ENCODE measurements at places on chromosomes 5 and 9. TPM values are rescaled to one million over a fixed set of nuclear protein-coding genes. Genes with fewer than 3 reads are reported as not detected.

GRCh38 chr9:122287214-122287720 lies 22.6 kb downstream of the MRRF start:
- no peak for DNase-seq

DNA sequence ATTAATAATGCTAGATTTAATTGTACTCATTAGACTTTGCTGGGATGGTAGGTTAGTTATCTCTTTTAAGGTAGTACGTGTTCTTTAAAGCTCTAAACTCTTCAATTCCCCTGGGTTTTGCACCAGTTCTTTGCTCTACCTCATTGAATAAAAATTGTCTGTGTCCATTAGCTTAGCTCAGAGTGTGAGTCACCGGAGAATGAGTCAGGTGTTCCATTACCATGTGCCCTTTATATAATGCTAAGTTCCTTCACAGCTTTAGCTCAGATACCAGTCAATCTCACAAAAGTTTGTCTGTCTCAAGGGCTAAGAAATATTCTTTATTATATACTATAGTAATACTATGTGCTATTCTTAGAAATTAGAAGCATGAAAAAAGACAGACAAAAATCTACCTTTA lies 339.4 kb downstream of the PRELID2 start:
- no peak for DNase-seq

- no peak for DNase-seq
These were observed 228.2 kb downstream of the GRIA1 start for GRCh38 chr5:153718713-153719112.

DNA sequence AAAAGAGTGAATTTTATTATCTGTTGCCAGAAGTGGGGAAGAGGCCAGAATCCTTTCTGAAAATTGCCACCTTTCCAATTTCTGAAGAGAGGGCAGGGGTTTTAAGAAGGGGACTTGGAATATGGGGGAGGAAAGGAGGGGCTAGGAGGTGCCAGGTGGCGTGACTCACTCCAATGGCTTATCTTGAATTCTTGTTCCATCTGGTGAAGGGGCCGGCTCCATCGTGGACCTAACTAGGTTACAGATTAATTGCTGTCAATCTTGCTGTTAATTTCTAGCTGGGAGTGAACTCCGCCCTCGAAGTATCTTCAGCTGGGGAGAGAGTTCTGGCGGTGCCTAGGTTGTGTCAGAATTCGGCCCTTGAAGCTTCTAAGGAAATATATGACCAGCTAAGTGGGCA lies 138.7 kb downstream of the YTHDC2 start:
- DNase-seq: no peak

- no peak for DNase-seq
These were observed 10.9 kb upstream of the SLC24A2 start for GRCh38 chr9:19799784-19800183.

DNA sequence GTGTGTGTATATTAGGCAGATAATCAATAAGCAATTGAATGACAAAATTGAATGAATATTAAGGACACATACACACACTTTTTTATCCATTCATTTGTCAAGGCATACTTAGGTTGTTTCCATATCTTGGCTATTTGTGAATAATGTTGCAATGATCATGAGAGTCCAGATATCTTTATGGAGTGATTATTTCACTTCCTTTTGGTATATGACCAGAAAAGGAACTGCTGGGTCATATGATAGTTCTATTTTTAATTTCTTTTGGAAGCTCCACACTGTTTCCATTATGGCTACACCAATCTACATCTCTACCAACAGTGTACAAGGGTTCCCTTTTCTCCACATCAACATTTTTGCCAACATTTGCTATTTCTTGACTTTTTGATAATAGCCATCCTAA lies 137.7 kb upstream of the PAPPA start:
- DNase-seq: no peak

GRCh38 chr9:118647331-118647730 lies 721.9 kb downstream of the BRINP1 start:
- no peak for DNase-seq

DNA sequence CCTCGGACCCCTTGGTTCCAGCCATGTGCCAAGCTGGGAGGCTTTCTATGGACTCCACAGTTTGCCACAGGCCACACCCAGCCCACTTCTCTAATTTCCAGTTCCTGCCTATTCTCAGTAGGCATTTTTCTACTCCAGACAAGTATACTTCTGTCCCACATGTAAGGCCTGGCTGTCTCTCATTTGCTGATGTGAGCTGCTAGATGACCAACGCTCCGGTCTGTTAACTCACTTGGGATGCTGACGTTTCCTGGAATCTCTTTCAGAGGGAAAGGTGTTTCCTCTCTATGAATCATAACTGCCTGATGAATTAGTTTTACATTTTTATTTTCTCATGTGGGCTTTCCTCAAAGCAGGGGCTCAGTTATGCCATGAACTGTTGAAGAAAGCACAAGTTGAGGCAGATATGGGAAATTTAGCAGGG lies 36.3 kb downstream of the ERGIC1 start:
- no peak for DNase-seq

DNA sequence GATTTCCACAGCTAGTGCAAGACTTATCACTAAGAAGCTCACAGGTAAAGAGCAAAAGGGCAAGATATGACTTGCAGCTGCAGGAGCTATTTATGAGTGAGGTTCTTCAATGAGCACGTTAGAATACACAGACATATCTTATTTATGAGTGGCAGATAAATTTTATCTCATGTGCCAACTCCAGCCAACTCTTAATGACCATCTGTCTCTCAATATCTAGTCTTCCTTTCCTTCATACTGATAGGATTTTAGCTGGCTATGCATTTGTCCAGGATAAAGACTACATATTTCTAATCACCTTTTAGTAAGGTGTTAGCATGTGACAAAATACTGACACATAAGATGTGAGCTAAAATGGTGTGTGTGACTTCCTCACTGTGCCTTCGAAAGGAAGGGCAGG lies 304.5 kb downstream of the TRPM3 start:
- no peak for DNase-seq

DNA sequence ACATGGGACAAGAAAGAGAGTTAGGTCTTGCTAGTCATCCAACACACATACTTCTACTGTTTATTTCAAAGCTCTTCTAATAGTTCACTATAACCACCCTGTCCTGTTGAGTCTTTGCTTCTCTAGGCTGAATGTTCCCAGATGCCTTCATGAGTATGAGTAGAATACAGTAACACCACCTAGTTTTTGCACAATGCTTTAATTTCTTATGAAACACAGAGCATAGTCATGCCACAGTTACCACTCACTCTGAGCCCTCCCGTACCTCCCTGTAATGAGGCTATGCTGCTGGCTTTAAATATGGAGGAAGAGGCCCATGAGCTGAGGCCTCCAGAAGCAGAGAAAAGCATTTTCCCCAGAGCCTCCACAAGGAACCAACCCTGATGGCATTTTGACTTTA lies 75.0 kb upstream of the SLC1A3 start:
- no peak for DNase-seq

GRCh38 chr5:97100476-97100875 lies 41.9 kb downstream of the LIX1 start:
- DNase-seq: no peak

DNA sequence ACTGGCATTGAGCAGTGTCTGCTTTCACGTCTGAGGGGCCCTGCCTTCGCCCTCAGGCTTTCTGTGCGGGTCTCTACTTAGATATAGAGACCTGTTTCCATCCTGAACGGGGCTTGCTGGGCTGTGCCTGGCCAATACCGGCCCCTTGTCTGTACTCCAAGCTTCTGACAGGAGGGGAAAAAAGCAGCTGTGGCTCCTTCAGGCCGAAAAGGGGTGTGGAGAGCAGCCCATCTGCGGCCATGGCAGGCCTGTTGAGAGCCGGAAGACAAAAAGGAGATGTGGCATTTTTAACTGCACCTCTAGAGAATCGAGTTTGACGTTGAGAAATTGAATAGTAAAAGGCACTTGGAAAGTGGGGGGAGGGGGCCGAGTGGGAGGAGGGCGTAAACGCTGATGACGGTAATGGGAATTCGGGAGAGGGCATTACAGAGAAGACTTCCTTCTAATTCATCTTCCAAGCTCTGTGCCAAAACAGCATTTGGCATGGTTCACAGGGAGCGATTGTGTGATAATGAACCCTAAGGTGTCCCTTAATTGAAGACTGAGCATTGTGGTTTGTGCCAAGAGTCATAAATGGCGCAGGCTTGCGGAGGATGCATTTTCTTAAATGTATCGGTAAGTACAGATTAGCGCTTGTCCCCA lies 25.1 kb upstream of the PRDM12 start:
- no peak for DNase-seq

DNA sequence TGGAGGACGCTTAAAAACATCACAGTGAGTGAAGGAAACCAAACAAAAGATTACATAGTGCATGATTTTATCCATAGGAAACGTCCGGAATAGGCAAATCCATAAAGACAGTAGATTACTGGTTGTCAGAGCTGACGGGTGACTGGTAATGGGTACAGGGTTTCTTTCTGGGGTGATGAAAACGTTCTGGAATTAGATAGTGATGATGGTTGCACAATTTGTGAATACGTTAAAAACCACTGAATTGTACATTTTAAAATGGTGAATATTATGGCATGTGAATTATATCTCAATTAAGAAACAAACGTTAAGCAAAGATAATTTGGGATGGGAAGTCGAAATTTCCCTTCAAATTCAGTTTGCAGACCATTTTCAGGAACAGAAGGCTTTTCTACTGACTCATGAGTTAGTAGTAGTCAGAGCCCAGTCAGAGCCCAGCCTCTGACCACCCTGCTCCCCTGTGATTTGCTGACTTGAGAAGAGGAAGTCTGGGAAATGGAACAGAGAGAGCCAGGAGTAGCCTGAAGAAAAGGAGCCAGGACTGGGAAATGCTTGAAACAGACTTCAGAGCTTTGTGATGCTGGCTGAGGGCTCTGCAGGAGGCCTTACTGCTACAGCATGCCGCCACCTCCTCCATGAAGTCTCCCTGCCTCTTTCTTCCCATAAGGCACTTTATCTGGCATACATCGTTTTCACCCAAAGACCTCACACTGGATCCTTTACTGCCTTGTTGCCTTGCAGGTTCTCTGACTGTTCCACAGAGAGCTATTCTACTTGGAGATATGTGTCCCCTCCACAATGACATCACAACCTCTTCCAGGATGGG lies 46.4 kb upstream of the CTNNA1 start:
- no peak for DNase-seq

GRCh38 chr5:14081791-14082190 lies 61.4 kb upstream of the TRIO start:
- DNase-seq: no peak

DNA sequence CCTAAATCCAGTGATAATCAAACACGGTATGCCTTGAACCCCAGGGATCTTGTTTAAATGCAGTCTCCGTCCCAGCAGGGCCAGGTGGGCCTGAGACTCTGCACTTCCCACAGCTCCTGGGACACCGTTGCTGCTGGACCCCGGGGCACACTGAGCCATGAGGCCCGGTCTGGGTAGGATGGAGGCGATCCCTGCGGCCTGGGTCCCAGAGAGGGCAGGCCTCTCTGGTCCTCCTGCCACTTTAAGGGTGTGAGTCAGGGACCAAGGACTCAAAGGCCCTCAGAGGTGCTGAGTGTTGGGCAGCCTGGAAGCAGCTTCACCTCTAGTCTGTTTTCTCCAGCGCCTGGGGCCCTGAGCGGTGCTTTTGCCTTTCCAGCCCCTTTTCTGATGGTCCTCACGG lies 34.1 kb upstream of the SLC9A3 start:
- DNase-seq: no peak

DNA sequence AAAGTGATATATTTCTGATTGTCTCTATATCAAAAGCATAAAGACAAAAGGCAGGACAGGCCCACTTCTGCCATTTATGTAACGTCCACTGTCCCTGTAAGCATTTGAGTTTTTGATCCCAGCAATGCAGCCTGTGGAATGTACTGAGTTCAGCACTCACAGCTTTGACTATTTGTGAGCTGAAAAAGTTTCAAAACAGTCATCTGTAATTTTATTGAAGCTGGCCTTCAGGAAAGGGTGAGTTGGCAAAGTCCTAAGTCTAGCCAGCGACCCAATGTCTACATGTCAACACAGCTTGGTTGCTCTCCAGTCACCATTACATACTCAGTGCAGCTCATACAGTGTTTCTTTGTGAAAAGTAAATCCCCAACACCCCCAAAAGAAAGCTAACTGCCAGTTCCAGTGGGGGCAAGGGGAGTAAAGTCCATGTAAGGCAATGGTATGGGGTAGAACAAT lies 9.7 kb downstream of the LIFR start:
- DNase-seq: no peak

- DNase-seq: no peak
These were observed 66.1 kb downstream of the PPIP5K2 start for GRCh38 chr5:103186152-103186551.

DNA sequence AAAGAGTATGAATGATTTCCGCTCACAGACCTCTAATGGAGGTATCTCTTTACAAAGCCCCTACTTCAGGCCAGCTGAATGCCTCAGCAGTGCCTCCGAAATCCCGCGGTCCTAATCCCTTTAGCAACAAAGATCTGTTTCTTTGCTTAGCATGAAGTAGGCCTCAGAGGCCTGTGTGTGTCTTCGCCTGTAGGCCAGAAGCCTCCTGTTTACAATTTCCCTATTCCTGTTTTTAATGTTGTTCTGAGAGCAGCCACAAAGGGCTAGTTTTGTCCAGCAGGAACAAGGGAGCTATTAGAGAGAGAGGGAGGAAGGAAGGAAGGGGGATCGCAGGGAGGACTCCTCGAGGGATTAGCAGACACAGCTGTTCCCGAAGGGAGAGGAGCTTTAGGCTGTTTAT lies 166.4 kb upstream of the SPRY4 start:
- DNase-seq: no peak

GRCh38 chr9:130101915-130102314 lies 48.2 kb downstream of the GPR107 start:
- DNase-seq: no peak

GRCh38 chr9:134557331-134557730 lies 84.3 kb upstream of the COL5A1 start:
- DNase-seq: no peak

DNA sequence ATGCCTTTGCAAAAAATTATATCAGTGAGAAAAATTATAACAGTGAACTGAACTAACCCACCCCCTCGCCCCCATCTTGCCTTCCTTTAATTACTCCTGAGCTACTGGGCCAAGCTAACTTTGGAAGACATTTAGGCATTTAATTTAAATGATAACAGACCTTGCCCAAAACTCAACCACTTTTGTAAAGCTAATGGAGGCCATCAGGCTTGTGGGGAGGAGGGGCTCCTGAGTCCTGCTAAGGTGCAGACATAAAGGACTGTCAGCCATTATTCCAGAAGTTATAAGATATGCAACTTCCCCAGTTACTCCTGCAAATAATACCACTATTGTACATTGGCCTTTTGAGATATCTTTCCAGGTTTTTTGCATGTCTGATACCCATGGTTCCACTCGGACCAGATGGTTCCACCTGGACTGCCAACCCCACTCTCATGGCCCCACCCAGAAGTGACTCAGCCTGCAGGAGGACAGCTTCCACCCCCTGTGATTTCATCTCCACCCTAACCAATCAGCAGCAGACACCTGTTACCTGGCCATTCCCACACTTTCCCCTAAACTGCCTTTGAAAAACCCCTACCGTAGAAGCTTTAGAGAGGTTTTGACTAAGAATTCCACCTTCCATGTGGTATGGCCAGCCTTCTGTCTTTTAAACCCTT lies 805.4 kb upstream of the CDH6 start:
- DNase-seq: no peak

SHC3 gene
- total RNA-seq: 0.03 TPM

SLC31A1 gene
- total RNA-seq: 14.5 TPM

GTF2H2 gene
- total RNA-seq: 52.6 TPM

KCNV2 gene
- not detected for total RNA-seq

PDLIM4 gene
- 0.43 TPM for total RNA-seq

PDE6A gene
- not detected for total RNA-seq

PTGDS gene
- total RNA-seq: 0.51 TPM

PAEP gene
- not detected for total RNA-seq

F2RL2 gene
- not detected for total RNA-seq

Measured in activated T-cell treated with anti-CD3 and anti-CD28 coated beads, Interleukin-2, amount 50 U/mL, for 4 hours (primary cell).